ENCODE measurements at places on chromosomes 6 and 20.

DNA sequence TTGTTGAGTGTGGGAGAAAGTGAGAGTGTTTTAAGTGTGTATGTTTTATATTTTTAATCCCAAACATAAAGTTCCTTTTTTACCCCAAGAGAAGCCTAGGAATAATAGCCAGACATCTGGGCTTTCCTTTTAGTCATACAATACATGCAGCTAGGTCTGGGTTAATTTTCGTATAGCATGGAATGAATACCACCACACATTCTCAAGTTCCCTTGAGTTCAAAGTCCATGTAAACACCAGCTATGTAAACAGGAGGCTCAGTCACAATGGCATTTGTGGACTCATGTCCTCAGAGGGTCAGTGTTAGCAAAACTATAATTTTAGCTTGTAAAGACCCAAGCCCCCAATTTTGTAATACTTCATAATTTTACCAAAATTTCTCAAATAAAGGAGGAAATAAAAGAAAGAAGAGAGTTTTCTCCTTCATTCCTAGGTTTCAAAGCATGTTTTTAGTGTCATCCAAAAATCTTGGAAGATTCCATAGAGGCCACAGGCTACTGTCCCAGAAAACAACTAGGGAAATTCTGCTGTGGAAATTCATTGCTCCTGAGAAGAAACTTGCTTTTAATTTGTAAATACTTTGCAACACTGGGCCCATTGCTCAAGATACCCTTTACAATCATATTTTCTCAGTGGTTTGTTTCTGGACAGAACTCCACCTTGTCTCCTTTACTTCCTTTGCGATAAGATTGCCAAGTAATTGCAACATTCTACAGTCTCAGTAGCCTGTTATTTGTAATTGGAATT lies 671.2 kb downstream of the COL12A1 start:
- no peak for DNase-seq

DNA sequence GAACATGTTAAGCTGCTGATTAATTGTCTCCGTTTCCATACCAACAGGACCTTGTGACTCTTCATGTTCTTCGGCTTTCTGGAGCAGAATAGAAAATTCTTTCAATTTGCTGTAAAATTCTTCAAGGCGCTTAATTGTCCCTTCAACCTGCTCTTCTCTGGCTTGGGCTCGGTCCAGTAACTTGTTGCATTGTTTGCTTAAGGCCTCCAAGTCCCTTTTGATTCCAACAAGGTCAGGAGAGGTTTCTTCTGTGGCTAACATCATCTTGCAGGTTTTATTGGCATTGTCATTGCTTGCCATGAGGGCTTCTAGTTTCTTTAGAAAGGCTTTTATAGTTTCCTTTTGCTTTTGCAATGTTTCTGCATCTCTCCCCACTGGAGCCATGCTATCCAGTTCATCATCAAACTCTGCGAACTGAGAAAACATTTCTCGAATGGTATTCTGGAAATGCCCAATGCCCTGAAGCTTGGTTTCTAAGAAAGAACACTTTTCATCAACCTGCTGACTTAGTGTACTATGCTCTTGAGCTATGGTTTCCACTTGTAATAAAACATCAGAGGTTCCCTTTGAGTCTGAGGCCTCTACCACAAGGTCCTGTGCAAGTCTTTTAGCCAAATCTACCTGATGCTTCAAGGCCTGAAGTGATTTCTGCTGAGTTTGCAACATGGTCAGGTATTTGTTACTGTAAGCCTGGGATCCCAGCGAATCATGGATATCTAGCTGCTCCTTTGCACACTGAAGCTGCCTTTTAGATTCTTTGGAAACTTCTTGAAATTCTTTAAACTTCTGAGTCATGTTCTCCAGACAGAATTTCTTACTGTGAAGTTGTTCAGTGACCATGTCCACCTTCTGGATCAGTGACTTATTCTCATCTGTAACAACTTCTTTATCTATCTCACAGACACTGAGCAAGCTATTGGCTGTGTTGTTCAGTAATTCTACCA lies 90.2 kb downstream of the DST start:
- no peak for DNase-seq

- no peak for DNase-seq
Measured at GRCh38 chr6:14037402-14038277, 79.9 kb upstream of the CD83 start.

- no peak for DNase-seq
Measured at GRCh38 chr6:38146021-38146733, 326.6 kb downstream of the ZFAND3 start.

DNA sequence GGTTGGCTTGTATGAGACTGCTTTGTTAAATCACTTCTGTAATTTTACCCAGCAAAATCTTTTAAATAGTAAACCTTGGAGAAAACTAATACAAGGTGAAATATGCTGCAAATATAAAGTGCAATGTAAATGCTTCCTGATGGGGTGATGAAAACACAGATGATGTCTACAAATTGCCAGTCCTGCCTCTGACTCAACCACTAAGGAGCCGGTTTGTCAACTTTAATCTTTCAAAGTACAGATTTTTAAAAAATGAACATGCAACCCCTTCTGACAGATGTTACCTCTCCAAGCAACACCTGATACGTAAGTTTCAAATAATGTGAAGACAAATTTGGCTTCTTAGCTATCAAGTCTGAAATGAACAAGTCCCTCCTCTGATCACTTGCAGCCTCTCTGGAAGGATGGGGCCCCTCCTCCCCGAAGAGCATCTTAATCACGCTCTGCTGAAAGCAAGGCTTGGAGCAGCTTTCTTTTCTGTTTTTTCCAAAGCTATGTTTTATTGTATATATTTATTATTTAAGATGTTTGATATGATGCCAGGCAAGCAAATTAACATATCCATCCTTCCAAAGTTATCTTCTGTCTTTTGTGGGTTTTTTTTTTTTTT lies 196.0 kb downstream of the MYLK4 start:
- no peak for DNase-seq

DNA sequence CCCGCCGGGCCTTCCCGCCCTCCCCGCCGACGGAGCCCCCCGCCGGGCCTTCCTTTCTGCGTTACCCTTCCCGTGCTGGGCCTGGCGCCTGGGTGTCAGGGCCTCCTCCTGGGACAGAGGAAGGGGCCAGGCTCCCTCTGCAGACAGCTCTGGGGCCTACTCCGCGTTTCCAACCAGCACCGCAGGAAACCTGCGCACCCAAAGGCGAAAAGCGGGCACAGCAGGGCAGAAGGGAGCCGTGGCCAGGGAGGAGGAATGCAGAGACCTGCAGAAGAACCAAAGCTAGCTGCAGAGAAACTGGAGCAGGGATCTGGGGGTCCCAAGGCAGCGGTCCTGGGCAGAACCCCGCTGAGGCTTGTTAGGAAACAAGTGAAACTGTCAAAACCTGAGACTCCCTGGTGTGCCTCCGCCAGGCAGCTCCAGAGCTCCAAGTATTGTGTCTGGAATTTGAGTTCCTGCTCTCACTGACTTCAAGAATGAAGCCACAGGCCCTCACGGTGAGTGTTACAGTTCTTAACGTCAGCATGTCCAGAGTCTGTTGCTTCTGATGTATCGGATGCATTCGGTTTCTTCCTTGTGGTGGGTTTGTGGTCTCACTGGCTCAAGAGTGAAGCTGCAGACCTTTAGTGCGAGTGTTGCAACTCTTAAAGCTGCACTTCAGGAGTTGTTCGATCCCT lies 33.3 kb downstream of the IRF4 start:
- DNase-seq = no peak

GRCh38 chr6:32151863-32152768 lies at the start of gene PRRT1:
PRRT1 (minus strand) TSS chr6:32151939; CDS start chr6:32151827, 112 bp downstream.
- DNase-seq = no peak

- no peak for DNase-seq
Measured at GRCh38 chr20:63930971-63931553, 25.2 kb downstream of the UCKL1 start.

DNA sequence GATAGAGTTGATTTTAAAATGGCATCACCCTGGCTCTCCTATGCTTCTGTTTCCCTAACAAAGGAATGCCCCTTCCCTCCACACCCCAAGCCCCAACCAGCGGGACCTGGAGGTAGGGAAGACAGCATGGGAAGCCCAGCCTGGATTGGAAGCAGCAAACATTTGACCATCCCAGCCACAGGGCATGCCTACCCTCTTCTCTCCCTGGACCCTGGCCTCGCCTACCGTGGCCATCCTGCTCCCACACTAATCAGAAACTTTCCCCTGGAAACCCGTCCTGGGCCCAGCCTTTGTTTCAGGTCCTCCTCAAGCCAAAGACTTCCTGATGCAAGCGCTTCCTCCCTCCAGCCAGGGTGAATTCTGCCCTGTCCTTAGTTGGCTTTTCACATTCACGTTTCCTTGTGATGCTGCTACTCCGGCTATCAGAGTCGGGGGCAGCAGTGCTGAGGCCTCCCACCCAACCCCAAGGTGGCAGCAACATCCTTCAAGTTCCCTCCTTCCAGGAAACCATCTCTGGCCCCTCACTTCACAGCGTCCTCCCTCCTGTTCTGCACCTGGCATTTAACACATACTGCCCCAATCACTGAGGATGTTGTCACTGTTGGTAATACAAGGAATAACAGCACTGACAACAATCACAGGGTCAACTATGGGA lies 18.2 kb upstream of the ANGPT4 start:
- DNase-seq = no peak

GRCh38 chr6:161840380-161840779 lies 566.5 kb upstream of the AGPAT4 start:
- DNase-seq = no peak

DNA sequence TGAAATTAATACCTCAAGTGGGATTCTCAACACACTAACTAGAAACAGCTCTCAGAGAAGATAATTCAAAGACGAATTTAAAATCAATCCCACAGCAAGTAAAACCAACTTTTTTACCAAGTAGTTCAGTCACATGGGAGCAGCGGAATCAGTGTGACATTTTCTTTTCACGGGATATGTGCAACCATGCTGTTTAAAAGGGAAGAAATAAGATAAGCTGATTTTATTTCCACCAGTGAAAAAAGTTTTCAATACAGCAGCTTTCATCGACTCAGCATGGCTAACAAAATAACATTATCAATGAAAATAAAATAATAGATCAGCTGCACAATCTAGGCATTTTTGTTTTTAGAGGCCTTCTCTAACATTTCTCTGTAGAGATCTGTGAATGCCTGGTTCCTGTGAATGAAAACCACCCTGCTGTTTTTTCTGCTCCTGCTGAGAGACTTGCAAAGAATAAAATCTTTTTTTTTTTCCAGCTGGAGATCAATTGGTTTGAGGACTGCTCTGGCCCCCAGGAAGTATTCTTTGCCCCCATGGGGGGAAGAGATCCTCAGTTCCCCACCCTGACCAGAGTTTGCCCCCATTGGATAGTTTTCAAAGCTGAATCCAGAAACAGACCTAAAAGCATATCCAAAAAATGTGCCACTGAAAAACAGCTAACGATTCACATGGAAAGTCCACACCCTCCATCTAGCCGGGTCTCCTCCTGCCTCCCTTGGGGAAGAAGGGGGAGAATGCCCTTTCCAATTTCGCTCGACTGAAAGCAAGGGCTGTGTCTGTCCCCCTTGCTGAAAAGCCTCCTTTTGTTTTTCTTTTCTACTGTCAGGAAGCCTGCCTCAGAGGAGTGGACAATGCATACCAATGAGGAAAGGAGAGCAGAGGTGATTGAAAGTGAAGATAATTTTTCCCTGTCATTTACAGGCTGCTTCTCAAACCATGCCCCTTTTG lies 317.6 kb downstream of the PRKN start:
- no peak for DNase-seq

DNA sequence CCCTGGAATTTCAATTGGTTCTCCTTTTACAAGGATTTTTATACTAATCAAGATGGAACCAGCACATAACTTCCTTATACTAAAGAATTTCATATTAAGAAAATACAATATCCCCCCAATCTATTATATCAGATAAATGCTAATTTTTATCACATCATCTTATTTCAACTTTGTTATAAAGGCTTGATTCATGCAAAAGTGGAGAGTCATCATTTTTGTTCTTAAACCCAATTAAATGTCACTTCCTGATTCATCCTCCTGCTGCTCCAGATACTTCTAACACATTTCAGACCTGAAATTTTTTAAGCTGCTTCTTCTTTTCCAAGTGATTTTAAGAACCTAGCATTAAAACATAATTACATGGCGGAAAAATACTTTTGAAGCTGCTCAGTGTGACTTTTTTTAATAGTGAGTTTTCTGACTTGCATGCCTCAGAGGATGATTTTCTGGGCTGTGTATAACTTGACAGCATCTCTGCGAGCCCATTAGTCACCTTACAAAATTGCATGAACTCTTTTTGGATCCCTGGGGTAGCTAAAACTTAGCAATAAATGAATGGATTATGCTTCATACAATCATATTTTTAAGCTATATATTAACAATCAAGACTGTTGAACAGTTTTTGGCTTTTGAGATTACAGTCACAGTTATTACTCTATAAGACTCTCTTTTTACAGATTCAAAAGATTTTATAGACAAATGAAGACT lies 134.1 kb downstream of the ELOVL4 start:
- no peak for DNase-seq

GRCh38 chr6:11683871-11684270 lies 94.7 kb downstream of the ADTRP start:
- DNase-seq = no peak

GRCh38 chr6:15287670-15288375 lies 42.0 kb downstream of the JARID2 start:
- no peak for DNase-seq

- no peak for DNase-seq
Measured at GRCh38 chr20:63842258-63842657, 11.2 kb upstream of the ZBTB46 start.

- no peak for DNase-seq
Measured at GRCh38 chr6:144908004-144908403, 622.9 kb downstream of the UTRN start.

GRCh38 chr6:40268166-40268565 lies 319.0 kb downstream of the LRFN2 start:
- no peak for DNase-seq

DNA sequence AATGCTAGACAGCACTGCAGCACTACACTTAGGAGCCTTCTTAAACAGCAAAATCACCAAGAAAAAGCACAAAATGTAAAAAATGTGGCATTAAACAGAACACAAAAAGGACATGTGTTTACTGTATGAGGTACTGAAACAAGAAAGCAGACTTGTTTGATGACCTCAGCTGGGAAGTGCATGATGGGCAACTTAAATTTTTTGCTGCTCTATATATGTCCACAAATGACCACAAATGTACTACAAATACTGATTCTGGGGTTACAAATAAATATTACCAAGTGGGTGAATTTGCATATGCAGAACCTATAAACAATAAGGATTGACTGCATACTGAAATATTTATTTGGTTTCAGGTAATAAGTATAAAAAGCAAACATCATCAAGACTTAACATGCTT lies 13.1 kb downstream of the RAB23 start:
- DNase-seq = no peak

GRCh38 chr6:166806962-166807757 lies 149.2 kb downstream of the RNASET2 start:
- DNase-seq = no peak

- no peak for DNase-seq
Measured at GRCh38 chr20:61759286-61760065, 306.2 kb downstream of the TAF4 start.

- no peak for DNase-seq
Measured at GRCh38 chr6:33698494-33698893, 13.0 kb downstream of the UQCC2 start.

- no peak for DNase-seq
Measured at GRCh38 chr6:95517568-95517967, 59.8 kb upstream of the MANEA start.

GRCh38 chr20:17878069-17878911 lies 90.3 kb downstream of the SNX5 start:
- DNase-seq = no peak

GRCh38 chr6:56999049-56999448 lies 44.1 kb downstream of the BEND6 start:
- DNase-seq = no peak

All from T1000 (cell line).